ENCODE measurements at places on chromosomes 6 and 20. TPM values are rescaled to one million over a fixed set of nuclear protein-coding genes. Genes with fewer than 3 reads are reported as not detected.

GRCh38 chr6:119760046-119760445, 410.5 kb upstream of the MAN1A1 start:
- DNase-seq = no peak

The MYLK2 gene
- total RNA-seq = not detected

The HECA gene
- total RNA-seq = 42.1 TPM

DNA sequence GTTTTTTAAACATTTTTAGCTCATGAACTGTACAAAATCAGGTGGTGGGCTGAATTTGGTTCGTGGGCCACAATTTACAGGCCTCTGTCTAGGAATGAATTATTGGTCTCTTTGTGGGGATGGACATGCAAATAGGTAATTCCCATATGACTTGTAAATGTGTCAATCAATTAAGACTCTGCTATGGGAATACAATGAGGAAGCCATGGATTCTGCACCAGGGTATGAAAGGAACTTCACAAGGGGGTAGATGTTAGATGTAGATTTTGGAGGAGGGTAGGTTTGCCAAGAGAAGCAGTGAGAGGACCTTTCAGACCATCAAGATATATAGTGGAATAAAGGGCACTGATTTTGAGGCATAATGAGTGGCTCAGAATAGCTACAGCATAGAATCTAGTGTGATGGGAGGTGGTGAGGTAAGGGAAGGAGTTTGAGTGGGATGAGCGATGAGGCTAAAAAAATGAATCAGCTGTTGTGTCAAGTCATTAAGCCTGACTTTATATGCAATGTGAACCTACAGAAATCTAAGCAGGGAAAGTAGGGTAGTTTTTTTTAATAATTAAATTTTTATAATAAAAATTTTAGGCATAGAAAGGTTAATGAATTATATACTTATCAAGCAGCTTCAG, 32.6 kb upstream of the RNF182 start:
- DNase-seq = no peak

The CCND3 gene
- total RNA-seq = 68.4 TPM

Data from left colon (tissue), 2 donors.